Effector CD4-positive, alpha-beta T cell (primary cell): ENCODE measurements at places on chromosomes 5 and 9.

DNA sequence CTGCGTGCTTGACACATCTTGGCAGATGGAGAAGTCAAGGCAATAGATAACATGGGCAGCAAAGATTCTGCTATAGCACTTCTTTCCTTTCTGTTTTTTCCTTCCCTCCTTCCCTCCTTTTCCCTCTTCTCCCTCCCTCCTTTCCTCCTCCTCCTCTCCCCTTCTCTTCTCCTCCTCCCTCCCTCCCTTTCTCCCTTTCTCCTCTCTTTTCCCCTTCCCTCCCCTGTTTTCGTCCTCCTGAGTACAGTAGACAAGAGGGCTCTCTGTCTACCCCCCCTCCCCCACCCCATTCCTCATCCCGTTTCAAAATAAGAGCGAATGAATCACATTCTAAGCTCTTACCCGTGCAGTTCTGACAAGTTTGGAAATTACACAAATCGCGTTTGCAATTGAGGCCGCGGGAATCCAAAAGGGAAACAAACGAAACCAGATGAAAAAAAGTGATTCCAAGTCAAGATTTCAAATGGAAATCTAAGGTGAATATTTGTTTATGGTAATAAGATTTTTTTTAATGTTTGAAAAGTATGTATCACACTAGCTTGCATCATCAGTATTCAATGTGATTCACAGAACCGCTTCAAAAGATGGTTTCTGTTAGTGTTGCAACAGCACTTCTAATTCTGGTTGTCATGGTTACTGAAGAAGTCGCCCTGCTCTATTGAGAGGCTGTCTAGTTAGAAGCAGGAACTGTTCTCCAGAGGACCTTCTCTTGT lies 1.3 kb downstream of the NIM1K start:
- DNase-seq = no peak

- peak; percentile 39 for DNase-seq
Measured at GRCh38 chr9:99266255-99267023, 44.4 kb downstream of the SEC61B start.

DNA sequence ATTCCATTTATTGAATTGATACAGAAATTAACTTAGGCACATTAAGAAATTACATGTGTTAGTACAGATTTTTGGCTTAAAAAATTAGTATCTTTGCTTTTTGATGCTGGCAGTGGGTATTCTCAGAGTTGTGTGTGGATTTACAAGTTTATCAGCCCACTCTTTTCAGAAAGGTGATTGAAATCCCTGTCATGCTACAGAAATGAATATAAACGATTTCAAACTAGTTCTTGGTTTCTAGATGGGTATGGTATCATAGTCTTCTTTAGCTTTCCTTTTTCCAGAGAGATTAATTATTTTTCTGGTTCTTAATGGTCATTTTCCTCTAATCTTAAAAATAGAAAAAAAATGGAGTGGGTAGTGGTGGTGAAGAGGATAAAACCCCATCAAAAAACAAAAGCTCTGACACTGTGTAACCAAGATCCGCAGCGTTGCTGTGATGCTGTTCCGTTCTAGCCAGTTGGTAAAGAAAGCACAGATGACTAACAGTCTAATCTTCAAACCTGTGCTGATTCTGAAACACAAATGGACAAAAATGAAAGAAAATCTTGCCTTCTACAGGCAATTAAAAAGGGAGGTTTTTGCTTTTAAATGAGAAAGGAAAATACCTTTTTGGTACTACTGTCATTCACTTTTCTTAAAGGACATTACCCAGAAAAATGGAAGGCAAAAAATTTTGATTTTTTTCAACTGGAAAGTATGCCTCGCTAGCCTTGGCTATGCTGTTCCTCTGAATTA lies 5.2 kb downstream of the LRRTM2 start:
- DNase-seq = no peak

DNA sequence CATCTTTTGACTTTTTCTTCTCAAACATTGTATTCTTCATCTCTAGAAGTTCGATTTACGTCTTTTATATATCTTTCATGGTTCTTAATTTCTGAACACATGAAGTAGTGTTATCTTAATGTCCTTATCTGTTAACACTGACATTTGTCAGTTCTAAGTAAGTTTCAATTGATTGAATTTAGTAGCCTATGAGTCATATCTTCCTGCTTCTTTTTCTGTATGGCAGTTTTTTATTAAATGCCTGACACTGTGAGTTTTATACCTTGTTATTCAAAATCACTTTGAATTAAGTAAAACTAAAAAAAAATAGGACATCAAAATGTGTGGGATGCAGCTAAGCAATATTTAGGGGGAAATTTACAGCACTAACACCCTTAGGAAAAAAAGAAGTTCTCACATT lies 707.0 kb upstream of the ACO1 start:
- no peak for DNase-seq

DNA sequence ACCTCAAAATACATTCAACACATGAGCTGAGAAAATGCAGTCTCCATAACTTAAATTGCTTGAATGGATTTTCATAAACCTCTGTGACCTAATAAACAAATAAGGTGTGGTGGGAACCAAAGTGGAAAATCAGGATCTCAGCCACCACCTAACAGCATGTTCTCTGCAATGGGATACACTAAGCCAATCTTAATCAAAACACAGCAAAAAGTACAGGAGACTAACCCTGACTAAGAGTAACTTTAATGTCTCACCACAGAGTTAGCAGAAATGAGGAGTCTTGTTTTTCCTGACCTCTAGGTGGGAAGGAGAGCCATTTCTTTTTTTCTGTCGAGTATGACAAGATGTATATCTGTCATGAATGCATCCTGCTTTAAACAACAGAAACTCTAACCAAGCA lies 48.5 kb downstream of the PLK2 start:
- DNase-seq = no peak

DNA sequence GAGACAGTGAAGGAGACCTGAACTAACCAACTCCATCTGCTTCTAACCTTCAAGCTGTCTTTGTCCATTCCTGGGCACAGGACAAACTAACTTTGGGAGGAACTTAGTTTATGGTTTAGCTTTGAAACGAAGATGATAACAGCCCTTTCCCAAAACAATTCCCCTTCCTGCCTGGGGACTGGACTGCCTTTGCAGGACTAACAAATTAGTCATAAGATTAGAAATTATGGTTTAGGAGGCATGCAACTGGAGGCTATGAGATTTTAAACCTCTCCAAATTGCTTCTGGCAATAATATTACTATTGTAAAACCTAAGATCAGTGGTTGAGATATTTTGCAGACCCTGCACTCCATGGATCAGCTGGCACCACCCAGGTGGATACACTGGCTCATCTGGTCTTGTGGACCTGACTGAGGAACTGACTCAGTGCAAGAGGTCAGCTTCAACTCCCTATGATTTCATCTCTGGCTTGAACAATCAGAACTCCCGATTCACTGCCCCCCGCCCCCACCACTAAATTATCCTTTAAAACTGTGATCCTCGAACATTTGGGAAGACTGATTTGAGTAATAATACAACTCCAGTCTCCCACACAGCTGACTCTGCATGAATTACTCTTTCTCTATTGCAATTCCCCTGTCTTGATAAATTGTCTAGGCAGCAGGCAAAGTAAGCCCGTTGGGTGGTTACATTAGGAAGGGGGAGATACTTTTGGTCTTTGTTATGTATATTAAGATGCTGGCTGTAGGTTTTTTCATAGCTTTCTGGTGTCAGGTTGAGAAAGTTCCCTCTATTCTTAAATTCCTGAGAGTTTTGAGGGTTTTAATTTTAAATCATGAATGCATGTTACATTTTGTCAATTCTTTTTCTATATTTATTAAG lies 213.3 kb downstream of the TSSK1B start:
- no peak for DNase-seq

- no peak for DNase-seq
Measured at GRCh38 chr9:72534931-72535330, 13.5 kb downstream of the TMC1 start.

- DNase-seq = no peak
Measured at GRCh38 chr5:153504726-153505125, 14.3 kb downstream of the GRIA1 start.
